ENCODE measurements at places on chromosomes 6 and 20.

DNA sequence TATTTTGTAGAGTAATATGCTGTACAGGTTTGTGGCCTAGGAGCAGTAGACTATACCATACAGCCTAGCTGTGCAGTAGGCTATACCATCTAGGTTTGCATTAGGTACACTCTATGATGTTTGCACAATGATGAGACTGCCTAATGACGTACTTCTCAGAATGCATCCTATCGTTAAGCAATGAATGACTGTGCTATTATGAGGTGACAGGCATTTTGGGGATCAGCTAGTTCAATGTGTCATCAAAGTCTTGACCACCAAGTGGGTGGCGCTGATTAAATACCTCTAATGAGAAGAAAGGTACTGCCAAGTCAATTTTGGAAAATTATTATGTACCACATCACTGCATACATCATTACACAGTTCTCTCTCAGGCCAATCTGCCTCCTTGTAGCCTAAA lies 190.2 kb downstream of the BACH2 start:
- no peak for DNase-seq

DNA sequence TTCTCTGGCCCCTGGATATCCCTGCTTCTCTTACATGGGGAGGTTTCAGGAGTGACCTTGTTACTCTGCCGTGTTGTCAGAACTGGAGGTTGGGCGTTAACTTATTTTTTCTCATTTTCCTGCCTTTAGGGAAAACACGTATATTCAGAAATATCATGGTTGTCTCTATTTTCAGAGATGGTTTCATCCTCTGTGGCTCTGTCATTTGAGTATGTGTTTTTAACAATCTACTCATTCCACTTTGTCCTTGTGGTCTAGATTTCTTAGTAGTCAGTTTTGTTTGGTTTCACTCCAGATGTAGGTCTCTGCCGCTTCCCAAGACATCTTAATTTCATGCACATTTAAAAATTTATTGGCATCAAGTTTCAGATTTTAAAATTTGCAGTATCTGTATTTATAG lies 45.9 kb downstream of the KCNS1 start:
- no peak for DNase-seq

DNA sequence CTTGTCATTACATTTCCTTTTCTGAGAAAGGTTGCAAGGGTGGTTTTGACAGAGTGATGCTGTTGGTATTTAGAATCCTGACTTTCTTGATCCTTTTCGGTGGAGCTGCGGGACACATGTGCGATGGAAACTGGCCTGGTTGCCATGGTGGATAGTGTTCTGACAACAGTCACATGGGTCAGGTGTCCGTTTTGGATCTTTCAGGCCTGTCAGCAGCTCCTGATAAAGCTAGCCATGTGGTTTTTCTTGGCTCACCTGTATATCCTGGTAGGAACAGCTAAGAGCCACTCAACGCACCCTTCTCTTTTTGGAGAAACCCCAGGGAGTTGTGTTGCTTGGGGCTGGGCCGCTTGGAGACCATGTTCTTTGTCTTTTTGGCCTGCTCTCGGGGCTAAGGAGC lies 177.4 kb downstream of the MTFR2 start:
- DNase-seq, result no peak

DNA sequence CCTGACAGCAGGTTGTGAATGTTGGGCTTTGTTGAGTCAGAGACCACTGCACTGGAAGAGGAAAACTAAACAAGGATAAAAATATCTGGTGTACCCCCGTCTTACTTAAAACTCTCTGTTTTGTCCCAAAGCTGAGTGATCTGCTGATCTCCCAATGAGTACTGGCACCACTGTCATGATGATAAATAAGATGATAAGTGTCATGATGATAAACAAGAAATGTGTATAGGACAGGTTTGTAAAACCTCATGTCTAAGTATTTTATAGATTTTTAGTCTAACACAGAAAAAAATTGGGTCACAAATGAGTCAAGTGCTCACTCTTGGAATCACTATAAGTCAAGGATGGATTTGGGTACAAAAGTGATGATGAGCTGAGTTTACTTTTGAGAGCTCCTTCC lies 8.5 kb upstream of the SIM1 start:
- no peak for DNase-seq

DNA sequence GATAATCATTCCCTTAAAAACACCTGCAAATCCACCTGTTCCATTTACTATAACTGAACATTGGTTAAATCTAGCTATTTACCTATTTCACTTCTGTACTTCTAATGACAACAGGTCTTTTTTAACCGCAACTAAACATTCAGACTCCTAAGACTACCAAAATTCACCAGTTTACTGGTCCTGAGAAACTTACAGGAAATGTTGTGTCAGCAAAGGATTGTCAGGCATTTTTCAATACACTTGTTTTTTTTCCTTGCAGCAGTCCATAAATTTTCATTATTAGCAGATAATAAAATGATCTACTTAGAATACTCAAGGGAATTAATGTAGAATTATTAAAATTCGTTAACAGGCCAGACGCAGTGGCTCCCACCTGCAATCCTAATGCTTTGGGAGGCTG lies 5.3 kb downstream of the ZUP1 start:
- DNase-seq, result no peak

DNA sequence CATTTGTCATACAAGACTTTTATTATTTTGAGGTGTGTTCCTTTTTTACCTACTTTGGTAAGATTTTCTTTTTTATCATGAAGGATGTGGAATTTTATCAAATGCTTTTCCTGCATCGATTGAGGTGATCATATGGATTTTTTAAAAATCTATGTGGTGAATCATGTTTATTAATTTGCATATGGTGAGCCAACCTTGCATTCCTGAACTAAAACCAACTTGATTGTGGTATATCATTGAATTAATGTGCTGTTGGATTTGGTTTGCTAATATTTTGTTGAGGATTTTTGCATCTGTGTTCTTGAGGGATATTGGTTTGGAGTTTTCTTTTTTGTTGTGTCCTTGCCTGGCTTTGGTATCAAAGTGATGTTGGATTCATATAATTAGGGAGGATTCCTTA lies 848.1 kb upstream of the EYS start:
- no peak for DNase-seq

DNA sequence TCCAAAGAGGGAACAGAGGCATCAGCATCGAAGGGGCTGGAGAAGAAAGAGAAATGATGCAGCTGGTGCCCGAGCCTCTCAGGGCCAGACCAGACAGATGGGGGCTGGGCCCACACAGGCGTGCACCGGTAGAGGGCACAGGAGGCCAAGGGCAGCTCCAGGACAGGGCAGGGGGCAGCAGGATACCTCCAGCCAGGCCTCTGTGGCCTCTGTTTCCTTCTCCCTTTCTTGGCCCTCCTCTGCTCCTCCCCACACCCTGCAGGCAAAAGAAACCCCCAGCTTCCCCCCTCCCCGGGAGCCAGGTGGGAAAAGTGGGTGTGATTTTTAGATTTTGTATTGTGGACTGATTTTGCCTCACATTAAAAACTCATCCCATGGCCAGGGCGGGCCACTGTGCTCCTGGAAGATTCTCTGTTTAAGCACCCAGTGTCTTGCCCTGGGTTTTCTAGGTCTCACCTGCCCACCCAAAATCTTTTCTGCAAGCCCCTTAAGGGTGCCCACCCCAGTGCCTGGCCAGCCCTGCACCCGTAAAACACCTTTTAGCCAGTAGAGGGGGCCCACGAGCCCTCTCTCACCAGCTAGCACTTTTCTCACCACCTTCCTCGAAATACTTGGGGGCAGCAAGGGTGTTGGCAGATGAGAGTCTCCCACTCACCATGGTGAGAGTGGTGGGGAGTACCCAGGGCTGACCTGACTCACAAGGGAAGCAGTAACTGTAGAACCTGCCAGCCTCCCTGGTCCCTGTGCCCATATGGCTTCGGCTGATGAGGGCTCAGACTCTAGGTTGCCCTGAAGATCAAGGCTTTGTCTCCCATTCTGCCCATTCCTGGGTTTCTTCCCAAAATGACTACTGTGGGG lies 35.7 kb upstream of the ID1 start:
- DNase-seq, result no peak

GRCh38 chr6:38822963-38823362 lies 107.9 kb downstream of the DNAH8 start:
- no peak for DNase-seq

Measured in A549 (cell line).